ENCODE measurements at places on chromosomes 6 and 20.

DNA sequence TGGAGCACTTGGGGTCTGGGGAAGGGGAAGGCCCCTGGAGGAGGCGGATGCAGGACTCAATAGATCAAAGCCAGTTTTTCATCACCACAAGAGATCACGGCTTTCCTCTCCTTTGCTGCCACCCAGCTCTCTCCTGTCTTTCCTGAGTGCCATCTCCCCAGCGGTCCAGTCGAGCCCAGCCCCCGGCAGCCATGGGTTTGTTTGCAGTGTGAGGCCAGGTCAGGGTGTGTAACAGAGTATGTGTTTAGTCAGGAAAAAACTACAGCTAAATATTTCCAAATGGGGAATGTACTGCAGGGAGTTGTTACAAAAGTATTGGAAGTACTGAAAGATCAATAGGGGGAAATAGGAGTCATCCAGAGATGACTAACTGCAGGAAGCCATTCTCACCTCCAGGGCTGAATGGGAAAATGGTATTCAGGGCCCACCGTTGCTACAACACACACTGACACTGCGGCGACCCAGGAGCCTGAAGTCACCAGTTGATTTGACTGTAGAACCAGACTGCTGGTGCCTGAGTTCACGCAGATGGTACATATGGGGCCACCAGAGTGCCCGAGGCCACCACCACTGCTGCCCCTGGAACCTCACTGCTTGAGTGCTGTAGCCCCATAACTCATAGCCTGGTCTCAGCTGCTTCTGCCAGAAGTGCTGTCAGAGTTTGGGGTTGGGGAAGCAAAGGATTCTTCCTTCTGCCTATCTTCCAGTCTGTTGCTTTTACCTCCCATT, 23.6 kb upstream of the FANCE start:
- DNase-seq: no peak

DNA sequence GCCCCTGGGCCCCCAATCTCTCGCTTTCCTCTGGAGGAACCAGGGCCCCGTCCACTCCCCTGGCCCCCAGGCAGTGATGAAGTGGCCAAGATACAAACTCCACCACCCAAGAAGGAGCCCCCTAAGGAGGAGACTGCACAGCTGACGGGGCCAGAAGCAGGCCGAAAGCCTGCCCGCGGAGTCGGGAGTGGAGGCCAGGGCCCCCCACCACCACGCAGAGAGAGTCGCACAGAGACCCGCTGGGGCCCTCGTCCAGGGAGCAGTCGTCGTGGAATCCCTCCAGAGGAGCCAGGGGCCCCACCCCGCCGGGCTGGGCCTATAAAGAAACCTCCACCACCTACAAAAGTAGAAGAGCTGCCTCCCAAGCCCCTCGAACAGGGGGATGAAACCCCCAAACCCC, 10.7 kb downstream of the PRRC2A start:
- no peak for DNase-seq

DNA sequence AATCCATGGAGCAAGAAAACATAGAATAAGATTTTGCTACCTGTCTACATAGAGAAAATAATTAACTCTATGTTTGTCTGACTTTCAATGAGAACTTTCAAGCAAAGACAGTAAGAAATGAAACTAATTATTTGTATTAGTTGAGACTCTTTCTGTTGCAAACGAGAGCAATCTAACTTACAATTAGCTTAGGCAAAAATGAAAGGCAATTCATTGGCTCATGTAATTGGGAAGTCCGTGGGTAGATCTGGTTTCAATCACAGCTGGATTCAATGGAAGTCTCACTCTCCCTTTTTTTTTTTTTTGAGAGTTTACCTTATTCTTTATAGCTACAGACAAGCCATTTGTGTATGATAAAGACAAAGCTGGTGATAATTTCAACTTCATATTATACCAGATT, 68.2 kb upstream of the STXBP5 start:
- no peak for DNase-seq

GRCh38 chr20:35447082-35447789, 8.2 kb upstream of the CEP250 start:
- peak; percentile 89 for DNase-seq

DNA sequence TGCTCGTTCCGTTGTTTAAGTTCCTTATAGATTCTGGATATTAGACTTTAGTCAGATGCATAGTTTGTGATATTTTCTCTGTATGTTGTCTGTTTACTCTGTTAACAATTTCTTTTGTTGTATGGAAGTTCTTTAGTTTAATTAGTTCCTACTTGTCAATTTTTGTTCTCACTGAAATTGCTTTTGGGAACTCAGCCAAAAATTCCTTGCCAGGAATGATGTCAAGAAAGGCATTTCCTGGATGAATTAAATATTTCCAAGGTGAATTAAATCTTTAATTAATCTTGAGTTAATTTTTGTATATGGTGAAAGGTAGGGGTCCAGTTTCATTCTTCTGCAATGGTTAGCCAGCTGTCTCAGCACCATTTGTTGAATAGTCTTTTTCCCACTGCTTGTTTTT, 406.2 kb upstream of the NOX3 start:
- no peak for DNase-seq

DNA sequence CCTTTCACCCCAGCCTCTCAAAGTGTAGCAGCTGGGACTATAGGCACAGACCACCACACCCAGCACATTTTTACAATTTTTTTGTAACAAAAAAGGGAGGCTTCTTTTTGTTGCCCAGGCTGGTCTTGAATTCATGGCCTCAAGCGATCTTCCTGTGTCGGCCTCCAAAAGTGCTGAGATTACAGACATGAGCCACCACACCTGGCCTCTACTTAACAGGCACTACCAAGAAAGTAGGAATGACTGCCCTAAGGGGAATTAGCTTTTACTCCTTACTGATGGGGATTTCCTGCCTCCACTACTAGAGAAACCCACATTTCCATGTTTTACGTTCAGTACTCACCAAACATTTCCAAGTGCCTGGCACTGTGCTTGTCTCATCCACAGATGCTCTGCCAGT, 109.6 kb downstream of the CARMIL1 start:
- DNase-seq: no peak
